NCI-H1092 (cell line): ENCODE measurements at places on chromosomes 11 and 22.

GRCh38 chr11:23236826-23237555, 376.7 kb upstream of the CCDC179 start:
- DNase-seq, result no peak

GRCh38 chr11:128559496-128560103, 27.8 kb downstream of the ETS1 start:
- DNase-seq, result no peak

- no peak for DNase-seq
Measured at GRCh38 chr11:67705264-67705663, 30.8 kb upstream of the ALDH3B2 start.

GRCh38 chr22:42648368-42649245, 585 bp downstream of the CYB5R3 start:
- DNase-seq, result no peak

DNA sequence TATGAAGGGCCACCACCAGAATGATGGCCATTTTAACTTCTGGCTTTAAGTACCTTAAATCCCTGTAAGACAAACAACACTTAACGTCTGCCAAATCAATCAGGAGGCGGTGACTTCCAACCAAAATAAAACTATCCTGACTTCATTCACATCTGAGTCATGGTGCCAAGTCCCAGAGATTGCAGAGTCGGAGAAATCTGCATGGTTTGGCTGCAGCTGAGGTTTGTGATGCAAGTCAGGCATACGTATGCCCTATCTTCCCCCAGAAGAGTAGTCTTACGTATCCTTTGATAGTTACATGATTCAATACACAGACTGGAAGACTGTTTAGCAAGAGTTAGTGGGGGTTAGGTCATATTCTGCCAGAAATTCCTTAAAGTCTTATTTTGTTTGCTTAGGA, 1.7 kb upstream of the GAB2 start:
- DNase-seq, result no peak

GRCh38 chr22:27624705-27625104, 176.9 kb downstream of the MN1 start:
- DNase-seq, result no peak

DNA sequence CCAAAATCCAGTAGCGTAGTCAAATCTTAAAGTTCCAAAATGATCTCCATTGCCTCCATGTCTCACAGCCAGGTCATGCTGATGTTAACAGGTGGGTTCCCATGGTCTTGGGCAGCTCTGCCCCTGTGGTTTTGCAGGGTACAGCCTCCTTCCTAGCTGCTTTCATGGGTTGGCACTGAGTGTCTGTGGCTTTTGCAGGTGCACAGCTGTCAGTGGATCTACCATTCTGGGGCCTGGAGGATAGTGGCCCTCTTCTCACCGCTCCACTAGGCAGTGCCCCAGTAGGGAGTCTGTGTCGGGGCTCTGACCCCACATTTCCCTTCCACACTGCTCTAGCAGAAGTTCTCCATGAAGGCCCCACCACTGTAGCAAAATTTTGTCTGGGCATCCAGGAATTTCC, 132.8 kb downstream of the KCNC1 start:
- DNase-seq, result no peak

- DNase-seq, result no peak
Measured at GRCh38 chr22:23781511-23782183, 5.1 kb upstream of the SMARCB1 start.

DNA sequence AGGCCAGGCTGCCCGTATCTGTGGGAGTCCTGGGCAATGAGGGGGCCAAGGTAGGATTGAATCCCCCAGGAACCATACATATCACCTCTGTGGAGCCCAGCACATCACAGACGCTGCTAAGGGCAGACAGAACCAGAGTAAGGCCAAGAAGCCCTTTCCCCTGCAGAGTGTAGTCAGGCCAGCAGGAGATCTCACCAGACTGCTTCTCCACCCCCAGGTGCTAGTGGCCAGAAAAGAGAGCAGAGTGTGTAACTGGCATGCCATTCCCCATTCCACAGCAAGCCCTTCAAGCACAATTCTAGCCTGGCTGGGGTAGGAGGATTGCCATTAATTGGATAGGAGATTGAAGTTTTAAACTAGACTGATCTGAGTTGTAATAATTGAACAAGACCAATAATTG, 28.0 kb upstream of the FCHSD2 start:
- no peak for DNase-seq

- peak; percentile 44 for DNase-seq
Measured at GRCh38 chr11:65355013-65355775, 643 bp downstream of the TIGD3 start.

DNA sequence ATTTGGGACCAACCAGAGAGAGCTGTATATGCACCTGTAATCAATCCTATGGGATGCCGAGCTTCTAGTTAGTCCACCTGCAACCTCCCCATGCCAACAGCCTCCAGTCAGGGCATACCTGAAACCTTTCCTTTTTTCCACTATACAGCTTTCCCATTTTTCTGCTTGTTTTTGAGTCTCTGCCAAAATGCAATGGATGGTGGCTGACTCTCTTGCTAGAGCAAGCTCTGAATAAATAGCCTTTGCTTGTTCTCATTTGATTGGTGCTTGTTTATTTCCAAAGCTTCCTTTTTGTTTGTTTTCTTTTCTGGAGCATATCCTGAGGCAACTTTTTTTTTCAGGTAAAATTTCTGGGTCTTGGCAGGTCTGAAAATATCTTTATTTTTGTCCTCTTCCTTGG, 58.0 kb upstream of the PLET1 start:
- no peak for DNase-seq

GRCh38 chr11:1556278-1556902, 15.7 kb downstream of the DUSP8 start:
- no peak for DNase-seq

DNA sequence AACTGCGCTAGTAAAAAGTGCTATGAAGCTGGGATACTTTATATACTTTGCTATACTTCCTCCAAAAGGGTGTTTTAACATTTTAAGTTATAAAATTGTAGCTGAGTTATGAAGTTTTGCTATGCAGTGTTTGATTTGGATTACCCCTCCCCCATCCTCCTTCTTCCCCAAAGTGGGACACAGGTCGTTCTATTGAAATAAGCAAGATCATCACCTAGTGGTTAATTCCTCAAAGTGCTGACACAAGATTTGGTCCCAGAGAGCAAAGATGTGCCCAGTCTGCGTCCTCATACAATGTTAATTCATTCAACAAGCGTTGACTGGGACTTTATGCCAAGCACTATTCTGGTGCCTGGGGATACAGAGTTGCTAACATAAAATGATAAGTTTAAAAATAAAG, 78.5 kb downstream of the SPON1 start:
- no peak for DNase-seq

GRCh38 chr11:29751618-29752017, 265.2 kb downstream of the KCNA4 start:
- no peak for DNase-seq

GRCh38 chr22:47100019-47100418, 337.6 kb downstream of the TBC1D22A start:
- no peak for DNase-seq

- no peak for DNase-seq
Measured at GRCh38 chr11:23875176-23875850, 621.5 kb upstream of the LUZP2 start.

GRCh38 chr22:42070517-42071422, at the start of gene NAGA:
Gene NAGA, minus strand, starts transcription at chr22:42070812. Its CDS starts 515 bp downstream, at chr22:42070297.
- peak; percentile 97 for DNase-seq

DNA sequence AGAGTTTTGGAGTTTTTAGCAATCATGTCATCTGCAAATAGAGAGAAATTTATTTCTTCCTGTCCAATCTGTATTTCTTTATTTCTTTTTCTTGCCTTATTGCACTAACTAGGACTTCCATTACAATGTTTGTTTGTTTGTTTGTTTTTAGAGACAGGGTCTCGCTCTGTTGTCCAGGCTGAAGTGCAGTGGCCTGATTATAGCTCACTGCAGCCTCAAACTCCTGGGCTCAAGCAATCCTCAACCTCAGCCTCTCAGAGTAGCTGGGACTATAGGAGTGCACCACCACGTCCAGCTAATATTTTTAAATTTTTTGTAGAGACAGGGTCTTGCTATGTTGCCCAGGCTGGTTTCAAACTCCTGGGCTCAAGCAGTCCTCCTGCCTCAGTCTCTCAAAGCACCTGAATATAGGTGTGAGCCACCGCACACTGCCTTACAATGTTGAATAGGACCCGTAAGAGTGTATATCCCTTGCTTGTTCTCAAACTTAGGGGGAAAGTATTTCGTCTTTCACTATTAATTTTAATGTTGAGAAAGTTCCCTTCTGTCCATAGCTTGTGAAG, 29.6 kb upstream of the MAPK1 start:
- no peak for DNase-seq

GRCh38 chr11:102761646-102762238, 18.7 kb downstream of the MMP10 start:
- DNase-seq, result no peak

- DNase-seq, result no peak
Measured at GRCh38 chr22:25557218-25557617, 7.3 kb upstream of the GRK3 start.

GRCh38 chr22:49208768-49209252, 618.9 kb downstream of the BRD1 start:
- DNase-seq, result no peak

DNA sequence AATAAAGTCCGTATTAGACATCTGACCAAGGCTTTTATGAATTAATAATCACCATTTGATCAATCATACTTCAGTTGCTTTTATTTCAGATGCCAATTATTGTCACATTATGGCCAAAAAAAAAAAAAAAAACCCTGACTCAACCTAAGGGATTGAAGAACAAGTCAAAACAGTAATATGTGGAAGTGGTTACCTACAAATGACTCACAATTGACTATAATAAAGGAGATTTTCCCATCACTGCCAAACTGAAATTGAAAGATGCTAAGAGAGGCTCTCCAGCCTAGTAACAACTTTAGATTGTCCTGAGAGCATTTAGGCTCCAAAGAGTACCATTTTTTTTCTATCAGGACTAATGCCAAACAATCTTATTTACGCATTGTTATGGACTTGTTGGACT, 35.2 kb downstream of the SOX6 start:
- no peak for DNase-seq

DNA sequence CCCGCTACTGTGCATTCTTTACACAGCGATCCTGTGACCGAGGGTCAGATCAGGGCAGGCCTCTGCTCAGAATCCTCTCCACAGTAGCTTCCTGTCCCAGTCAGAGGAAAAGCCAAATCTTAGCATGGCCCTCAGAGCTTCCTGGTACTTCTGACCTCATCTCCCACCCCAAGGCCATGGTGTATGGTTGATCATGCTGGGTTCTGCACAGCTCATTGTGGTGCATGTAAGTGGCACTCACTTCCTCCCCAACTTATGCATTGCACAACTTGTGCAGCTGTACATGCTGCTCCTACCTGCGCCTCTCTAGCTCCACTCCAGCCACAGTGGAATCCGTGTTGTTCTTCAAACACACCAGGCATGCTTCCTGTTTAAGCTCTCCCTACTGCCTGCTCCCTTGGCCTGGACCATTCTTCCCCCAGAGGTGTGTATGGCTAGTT, 20.3 kb downstream of the BMAL1 start:
- no peak for DNase-seq

GRCh38 chr11:36193290-36193619, 96.0 kb downstream of the COMMD9 start:
- DNase-seq, result no peak

DNA sequence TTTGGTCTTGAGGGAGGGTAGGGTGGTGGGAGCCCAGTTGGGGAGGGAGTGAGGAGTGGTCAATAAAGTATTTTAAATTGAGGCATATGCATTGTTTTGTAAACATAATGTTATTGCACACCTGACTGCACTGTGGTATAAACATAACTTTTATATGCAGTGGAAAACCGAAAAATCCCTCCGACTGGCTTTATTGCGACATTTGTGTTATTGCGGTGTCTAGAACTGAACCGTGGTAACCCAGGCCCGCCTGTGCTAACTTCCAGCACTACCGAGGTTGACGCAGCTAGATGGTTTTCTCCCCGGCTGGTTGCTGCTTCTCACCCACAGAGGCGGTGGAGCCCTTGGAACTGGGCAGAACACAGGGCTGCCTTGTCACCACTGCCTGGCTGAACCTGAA, 7.6 kb upstream of the RNH1 start:
- no peak for DNase-seq

DNA sequence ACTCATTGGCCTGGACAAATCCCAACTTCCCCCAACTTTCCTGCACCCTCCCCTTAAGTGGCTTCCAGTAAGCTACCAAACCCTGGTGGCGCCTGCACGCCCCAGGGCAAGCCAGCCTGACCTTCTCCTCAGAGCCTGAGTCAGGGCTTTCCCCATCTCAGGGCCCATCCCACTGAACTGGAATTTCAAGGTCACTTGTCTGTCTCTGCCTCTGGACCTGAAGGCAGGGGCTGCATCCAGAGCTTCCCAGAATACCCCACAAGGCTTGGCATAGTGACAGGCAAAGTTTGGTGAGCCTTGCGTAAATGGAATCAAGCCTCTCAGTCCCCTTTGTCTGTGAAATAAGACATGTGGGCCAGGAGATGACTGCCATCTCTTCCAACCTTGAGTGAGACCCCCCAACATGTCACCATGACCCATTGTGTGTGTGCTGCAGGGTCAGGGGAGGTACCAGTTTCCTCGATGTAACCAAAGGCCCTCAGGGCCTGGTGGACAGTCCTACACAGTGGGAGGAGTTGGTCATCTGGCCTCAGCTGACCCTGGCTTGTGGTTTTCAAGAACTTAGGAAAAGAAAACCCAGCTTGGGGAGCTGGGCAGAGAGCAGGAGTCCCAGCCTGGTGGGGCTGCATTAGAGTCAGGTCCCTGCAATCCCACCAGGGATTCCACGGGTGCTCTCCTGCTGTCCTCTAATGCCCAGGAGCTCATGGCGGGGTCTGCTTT, 8.9 kb downstream of the ALX4 start:
- DNase-seq, result no peak

DNA sequence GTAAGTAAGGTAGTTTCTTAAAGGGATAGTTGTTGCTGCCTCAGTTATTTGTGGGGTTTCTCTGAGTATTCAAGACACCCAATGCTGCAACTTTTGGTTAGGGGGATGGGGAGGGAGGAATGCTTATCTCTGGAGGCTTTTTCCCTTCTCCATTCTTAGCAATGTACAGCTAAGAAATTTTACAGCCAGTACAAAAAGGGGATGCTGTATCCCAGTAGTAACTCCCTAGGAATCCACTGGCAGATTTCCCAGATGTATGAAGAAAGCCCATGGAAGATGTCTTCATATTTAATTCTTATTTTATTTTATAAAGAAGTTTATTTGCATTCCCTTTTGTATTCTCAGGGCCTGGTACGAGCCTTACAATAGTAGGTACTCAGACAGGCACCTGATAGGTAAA, 154.8 kb downstream of the ENTHD1 start:
- DNase-seq, result no peak

GRCh38 chr11:1233351-1234053, 10.6 kb downstream of the MUC5B start:
- no peak for DNase-seq
